CD4-positive, alpha-beta T cell treated with Interleukin-15 for 1 hour (primary cell): ENCODE measurements at places on chromosomes 2 and 18.

GRCh38 chr2:39954346-39954745, 175.3 kb upstream of the THUMPD2 start:
- DNase-seq: no peak

DNA sequence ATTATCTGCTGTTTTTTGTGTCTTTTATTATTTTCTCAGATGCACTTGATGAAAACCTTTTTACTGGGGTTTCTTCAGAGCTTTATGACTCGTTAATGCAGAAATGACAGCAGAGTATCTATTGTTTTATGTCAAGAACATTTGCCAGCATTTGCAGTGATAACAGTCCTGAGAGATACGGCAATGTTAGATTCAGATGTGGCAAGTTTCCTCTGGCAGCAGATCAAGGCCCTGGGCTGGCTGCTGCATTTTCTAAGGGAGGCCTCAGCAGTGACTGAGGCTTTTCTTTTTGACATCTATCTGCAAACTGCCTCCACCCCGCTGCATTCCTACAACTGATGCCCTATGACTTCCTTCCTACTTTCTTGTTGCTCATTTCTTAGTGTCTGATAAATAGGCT, 40.2 kb downstream of the EFEMP1 start:
- DNase-seq: no peak

- DNase-seq: no peak
Observed at GRCh38 chr2:177667626-177668025, 275.1 kb downstream of the AGPS start.

DNA sequence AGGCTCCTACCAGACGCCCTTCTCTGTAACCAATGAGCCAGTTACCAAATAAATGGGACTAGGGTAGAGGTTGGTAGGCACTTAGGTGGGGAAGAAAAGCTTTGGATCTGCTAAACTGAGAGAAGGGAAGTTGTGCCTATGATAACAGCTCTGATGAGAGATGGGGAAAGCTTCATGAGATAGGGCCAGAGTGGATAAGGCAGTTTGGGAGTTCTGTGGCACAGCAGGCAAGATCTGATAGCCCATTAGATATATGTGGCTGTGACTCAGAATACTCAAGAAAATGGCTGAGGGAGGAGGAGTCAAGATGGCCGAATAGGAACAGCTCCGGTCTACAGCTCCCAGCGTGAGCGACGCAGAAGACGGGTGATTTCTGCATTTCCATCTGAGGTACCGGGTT, 99.8 kb downstream of the PDE11A start:
- DNase-seq: no peak

GRCh38 chr2:134408791-134409190, 154.9 kb downstream of the MGAT5 start:
- no peak for DNase-seq

GRCh38 chr18:56172527-56172926, 465.9 kb downstream of the TXNL1 start:
- DNase-seq: no peak

DNA sequence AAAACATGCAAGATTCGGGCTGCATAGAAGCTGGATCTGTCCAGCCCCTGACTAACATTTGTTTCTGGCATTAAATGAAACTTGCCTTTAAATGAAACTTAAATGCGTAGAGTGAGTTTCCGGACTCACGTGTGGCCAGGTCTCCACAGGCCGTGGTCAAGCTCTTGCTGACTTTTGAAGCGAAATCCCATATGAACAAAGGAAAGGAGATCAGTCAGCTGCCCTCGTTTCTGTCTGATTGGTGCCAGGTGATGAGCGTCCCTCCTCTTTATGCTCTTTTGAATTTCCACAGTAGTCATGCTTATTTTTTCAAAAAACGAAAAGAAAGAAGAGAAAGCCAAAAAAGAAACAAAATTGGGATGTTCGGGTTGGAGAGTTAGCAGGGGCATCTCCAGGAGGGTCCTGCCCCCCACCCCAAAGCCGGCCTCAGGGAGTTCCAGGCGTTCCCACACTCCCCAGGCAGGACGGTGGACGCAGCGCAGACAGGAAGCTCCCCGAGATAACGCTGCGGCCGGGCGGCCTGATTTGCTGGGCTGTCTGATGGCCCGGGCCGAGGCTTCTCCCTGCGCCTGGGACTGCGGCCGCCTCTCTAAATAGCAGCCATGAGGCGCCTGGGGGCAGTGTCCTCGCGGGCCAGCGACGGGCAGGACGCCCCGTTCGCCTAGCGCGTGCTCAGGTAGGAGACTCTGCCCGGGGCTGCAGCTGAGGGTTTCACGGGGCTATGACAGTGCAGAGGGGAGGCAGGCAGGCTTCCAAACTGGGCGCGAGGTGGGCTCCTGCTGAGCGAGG, at the start of gene COLEC11:
Gene COLEC11 (plus strand): TSS at position 620 of the 789 bp plus-strand sequence. CDS start 9,229 bp downstream, outside the sequence.
- DNase-seq: no peak

GRCh38 chr2:228474466-228474865, 293.0 kb upstream of the SPHKAP start:
- no peak for DNase-seq

DNA sequence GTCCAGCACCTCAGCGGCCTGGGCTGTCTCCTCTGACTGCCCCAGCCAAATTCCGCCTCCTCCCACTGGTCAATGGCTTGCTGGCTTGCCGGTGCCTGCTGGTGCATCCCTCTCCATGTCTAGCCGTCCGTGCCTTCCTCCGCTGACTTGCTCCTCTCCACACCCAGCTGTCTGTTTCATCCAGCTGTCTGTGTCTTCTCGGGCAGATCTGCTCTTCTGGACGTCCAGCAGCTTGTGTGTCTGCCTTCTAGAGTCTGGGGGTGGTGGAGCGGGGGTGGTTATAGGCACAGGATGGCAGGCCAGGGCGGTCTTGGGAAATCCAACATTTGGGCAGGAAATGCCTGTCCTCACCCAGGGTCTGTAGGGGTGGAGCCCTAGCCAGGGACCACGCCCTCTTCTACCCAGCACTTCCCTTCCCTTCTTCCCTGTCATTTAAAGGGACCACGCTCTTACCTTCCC, 369.2 kb downstream of the GALNT13 start:
- no peak for DNase-seq
